Renal cortical epithelial cell (primary cell): ENCODE measurements at places on chromosomes 5 and 9. TPM values are rescaled to one million over a fixed set of nuclear protein-coding genes. Genes with fewer than 3 reads are reported as not detected.

GRCh38 chr5:51622161-51622790 lies 239.0 kb downstream of the ISL1 start:
- DNase-seq = no peak

- no peak for DNase-seq
Observed at GRCh38 chr9:113721856-113722255, 154.3 kb upstream of the ZNF618 start.

GRCh38 chr9:90308691-90309090 lies 333.9 kb downstream of the DIRAS2 start:
- peak; percentile 63 for DNase-seq

The PDE6A gene
- 0.10 TPM in 1 of 2 replicates, not detected in the other for total RNA-seq
